ENCODE measurements at places on chromosomes 13 and 19. TPM values are rescaled to one million over a fixed set of nuclear protein-coding genes. Genes with fewer than 3 reads are reported as not detected.
A peak's percentile ranks its signal among the peaks of the same experiment; 100 is the strongest.

Gene SLC27A5
- 7.8 TPM for total RNA-seq

Gene CEACAM8
- total RNA-seq: not detected

Gene NLRP7
- total RNA-seq: not detected

Gene CBARP
- 8.1 TPM for total RNA-seq

Gene DAND5
- not detected for total RNA-seq

Gene PPM1N
- 2.9 TPM for total RNA-seq

Gene PIH1D1
- 144 TPM for total RNA-seq

Gene ATP12A
- total RNA-seq: 0.27 TPM

Gene PCSK4
- 1.2 TPM for total RNA-seq

DNA sequence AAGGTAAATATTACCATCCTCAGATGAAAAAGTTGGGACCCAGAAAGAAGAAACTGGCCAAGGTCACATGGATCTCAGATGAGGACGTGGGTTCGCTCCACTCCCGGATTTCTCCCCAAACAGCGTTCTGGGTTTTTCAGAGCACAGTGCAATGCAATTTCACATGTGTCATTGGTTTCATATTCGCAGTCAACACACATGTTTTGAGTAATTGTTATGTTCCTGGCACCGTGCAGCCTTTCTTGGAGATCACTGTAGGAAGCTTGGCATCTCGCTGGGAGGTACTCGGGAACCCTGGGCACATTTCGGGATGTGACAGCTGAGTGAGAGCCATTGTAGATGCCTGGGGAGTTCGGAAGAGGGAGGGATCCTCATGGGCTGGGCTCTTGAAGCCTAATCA is 26.2 kb upstream of the CEBPG start:
- no peak for DNase-seq

- DNase-seq: peak; percentile 76
Measured at GRCh38 chr13:112825071-112825470, 135.2 kb downstream of the ATP11A start.

DNA sequence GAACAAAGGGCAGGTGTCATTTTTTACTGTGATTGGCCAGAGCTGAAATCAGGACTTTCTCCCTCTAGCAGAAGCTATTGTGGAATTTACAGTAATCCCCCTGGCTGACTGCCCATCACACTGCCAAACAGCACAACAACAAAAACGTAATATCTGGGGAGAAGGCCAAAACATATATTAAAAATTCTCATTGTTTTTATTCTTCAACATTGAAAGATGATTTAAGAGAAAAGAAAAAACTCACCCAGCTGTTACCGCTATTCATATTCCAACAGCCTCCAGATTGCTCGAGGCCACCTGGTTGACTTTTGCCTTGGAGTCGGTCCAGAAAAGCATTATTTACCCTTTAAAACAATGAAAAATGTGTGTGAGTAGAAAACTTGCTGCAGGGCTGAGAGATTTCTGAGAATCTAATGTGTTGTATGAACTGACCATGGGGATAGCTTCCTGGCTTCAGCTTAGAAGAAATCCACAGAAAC is 97.2 kb downstream of the EPSTI1 start:
- DNase-seq: no peak

- no peak for DNase-seq
Measured at GRCh38 chr19:29154163-29154562, 58.8 kb downstream of the UQCRFS1 start.

GRCh38 chr13:48235341-48236135 is 2.5 kb downstream of the ITM2B start:
- peak; percentile 49 for DNase-seq

DNA sequence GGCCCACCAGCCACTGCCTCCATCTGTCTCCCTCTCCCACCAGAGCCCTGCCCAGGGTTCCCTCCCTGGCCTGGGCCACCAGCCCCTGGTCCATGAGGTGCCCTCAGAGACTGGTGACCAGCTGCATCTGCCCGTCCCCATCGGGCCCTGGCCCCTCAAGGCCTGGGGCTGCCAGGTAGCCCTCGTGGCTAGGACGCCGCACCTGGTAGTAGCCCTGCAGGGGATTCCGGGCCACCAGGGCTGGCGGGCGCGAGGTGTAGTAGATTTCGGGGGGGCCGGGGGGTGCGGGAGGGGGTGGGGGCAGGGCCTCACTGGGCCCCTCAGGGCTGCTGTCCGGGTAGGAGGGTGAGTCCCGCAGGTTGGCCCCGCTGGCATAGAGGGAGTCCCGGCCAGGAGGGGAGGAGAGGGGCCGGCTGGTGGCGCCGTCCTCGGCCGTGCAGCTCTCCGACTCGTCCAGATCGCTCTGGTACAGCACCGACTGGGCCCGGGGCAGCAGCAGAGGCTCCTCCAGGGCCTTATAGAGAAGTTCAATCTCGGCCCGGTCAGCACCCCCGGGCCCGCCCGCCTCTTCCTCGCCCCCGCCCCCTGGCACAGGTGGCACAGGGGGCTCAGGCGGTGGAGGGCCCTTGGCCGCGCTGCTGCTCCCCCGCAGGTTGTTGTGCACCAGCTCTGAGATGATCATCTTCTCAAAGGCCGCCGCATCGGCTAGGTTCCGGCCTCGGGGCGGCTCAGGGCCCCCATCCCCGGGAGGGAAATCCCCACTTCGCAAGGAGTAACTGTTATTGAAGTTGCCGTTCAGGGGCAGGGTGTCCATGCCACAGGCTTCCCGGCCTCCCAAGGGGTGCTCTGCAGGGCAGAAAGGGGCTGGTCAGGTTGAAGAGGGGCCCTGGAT is 14.6 kb upstream of the ASF1B start:
- no peak for DNase-seq

- peak; percentile 83 for DNase-seq
Measured at GRCh38 chr19:9323557-9323918, 441 bp upstream of the ZNF559 start.

DNA sequence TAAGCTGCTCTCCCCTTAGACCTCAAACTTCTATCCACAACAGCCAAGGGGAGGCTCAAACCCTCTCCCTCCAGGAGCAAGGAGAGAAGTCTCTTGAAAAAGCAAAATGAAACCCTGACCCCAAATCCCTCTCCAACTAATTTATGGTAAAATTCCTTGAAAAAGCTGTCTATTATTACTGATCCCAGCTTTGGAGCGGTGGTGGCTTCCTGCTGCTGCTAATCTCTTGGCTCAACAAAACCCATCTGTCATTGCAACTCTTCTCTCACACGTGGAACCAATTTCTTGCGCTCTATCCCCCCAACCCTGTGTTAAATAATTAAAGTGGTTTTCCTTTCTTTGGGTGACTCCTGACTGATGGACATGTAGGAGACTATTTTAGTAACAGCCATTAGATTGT is 64.1 kb upstream of the OXGR1 start:
- no peak for DNase-seq

DNA sequence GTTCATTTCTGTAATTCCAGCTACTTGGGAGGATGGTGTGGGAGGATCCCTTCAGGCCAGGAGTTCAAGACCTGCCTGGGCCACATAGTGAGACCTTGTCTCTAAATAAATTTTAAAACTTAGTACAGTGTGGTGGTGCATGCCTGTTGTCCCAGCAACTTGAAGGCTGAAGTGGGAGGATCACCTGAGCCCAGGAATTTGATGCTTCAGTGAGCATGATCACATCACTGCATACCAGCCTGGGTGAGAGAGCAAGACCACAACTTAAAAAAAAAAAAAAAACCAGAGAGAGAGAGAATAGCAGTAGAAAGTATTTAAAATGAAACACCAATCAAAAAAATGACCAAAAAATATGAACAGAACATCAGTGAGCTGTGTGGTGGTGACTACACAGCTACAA is 7.1 kb upstream of the ZNF823 start:
- DNase-seq: no peak

DNA sequence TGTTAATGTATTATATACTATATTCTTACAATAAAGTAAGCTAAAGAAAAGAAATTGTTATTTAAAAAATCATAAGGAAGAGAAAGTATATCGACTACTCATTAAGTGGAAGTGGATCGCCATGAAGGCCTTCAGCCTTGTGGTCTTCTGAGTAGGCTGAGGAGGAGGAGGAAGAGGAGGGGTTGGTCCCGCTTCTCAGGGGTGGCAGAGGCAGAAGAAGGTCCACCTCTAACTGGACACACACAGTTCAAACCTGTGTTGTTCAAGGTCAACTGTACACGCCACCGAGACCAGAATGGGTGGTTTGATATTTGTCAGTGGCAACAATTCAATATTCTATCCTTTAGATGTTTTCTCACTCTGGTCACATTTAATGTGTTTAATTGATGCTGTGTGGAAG is 67.2 kb downstream of the ALOX5AP start:
- no peak for DNase-seq

DNA sequence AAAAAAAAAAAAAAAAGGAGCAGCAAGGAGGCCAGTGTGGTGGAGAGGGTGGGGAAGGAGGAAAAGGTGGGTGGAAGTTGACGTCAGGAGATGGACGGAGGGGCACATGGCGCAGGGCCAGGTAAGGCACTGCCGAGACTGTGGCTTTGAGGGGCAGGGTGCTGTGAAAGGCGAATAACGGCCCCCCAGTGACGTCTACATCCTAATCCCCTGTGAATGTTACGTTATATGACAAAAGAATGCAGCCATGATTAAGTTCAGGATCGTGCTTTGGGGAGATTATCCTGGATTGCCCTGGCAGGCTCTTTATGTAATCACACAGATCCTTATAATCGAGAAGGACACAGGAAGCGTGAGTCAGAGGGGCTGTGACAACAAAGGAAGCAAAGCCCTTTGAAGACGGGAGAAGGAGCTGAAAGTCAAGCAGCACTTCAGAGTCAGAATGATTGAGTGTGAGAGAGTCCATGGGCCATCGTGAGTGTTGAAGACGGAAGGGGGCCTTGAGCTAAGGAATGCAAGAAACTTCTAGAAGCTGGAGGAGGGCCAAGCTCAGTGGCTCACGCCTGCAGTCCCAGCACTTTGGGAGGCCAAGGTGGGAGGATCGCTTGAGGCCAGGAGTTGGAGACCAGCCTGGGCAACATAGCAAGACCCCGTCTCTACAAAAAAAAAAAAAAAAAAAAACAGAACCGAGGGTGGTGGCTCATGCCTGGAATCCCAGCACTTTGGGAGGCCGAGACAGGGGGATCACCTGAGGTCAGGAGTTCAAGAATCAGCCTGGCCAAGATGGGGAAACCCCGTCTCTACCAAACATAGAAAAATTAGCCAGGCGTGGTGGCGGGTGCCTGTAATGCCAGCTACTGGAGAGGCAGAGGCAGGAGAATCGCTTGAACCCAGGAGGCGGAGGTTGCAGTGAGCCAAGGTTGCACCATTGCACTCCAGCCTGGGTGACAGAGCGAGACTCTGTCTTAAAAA is 13.8 kb upstream of the CEACAM16 start:
- no peak for DNase-seq

GRCh38 chr19:17869114-17869608 is 2.6 kb upstream of the SLC5A5 start:
- DNase-seq: no peak

- DNase-seq: no peak
Measured at GRCh38 chr19:13092606-13093235, 9.9 kb downstream of the LYL1 start.

GRCh38 chr13:96783511-96783910 is 210.8 kb downstream of the OXGR1 start:
- no peak for DNase-seq

- no peak for DNase-seq
Measured at GRCh38 chr19:40281381-40282208, 3.5 kb downstream of the AKT2 start.

DNA sequence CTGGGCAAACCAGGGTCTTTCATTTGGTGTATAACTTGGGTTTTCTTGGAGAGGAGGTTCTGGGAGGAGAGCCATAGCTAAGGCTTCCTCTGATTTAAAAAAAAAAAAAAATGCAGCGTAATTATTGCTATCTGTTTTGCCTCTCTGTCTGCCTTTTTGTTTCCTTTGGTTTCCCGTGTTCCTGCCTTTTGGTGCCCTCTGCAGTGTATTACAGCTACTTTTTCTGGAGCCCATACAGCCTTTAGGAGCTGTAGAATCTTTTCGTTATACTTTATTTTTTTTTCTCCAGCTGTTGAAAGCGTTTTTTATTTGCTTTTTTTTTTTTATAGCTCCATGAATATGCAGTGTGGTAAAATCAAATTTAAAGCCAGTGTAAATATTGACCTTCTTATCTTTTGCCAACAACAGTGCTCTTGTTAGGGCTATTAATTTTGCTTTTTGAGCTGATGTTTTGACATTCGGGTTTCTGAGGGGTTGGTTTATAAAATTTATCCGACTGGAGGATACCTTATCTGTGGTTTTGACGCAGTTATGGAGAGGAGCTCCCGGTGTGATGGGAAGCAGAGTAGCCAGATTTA is 38.1 kb downstream of the ZNF493 start:
- DNase-seq: no peak

- no peak for DNase-seq
Measured at GRCh38 chr13:35881360-35881759, 249.8 kb downstream of the DCLK1 start.

All from lower leg skin (tissue), 4 donors.